M059J (cell line): ENCODE measurements at places on chromosomes 7 and 10.

DNA sequence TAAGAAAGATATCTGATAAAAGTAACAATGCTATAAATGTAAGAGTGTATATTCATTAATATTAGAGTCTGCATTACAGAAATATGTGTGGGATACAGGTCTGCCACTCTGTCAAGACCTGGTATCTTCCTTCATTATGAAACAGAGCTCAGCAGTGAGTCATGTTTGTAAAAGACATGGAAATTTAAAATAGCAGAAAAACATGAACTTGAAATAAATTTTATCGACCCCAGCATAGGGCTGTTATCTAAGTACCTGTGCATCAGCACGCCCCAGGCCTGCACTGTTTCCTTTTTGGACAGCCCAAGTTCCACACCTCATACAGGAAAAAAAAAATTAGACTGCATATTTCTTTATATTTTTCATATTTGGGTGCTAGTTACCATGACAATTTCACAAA lies 58.0 kb upstream of the ZPBP start:
- DNase-seq: no peak

- DNase-seq: no peak
Observed at GRCh38 chr7:47730142-47730541, 148.2 kb upstream of the TNS3 start.

DNA sequence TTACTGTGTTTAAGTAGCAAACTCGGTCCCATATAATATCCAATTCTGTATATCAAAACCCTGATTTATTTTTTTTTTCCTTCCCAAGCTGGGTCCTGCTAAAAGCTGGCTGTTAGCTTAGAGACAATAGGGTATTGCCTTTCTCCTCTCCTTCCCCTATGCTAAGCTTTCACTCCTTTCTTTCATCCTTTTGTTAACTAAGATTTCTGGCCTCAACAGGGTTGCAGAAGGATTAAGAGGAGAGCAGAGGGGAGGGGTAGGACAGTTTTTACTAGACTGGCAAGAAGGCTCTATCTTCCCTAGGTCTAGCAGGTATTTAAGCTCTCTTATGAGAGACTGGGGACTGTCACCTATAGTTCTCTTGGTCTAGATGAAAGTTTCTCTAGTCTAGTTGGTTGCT lies 229.2 kb downstream of the KCND2 start:
- DNase-seq: no peak

- DNase-seq: no peak
Observed at GRCh38 chr10:7913126-7913872, 95.0 kb downstream of the TAF3 start.

- no peak for DNase-seq
Observed at GRCh38 chr10:68876246-68877138, 24.6 kb upstream of the DDX50 start.

DNA sequence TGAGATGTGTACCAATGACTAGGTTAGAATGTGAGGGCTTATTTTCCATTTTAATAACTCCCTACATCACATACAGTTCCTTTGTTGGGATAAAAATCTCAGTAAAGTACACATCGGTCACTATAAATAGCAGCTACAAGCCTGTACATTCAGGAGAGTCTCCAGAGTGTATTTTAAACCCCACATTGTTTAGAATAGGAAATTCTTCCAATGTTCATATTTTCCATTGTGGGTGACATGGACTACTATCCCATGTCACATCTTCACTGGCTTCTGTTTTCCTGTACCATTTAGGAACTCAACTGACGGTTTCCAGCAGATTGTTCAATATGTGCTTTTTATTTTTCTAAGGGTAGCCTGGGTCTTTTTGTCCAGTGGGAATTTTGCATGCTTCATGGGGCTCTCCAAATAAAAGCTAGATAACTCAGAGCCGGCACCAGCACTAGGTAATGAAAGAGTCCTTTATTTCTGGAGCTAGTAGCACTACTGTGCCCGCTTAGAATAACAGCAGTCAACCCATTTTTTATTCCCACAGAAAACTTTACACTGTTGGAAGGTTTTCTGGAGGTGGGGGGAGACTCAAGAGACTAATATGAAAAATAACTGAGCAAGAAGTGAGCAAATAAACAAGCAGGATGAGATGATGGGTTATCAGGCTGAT lies 100.5 kb downstream of the CALD1 start:
- no peak for DNase-seq

GRCh38 chr10:81911328-81911727 lies 36.3 kb downstream of the NRG3 start:
- no peak for DNase-seq
